Hindlimb muscle (tissue), 1 donor: ENCODE measurements at places on chromosomes 3 and 15. TPM values are rescaled to one million over a fixed set of nuclear protein-coding genes. Genes with fewer than 3 reads are reported as not detected.

- DNase-seq, result no peak
Measured at GRCh38 chr3:115912372-115912771, 289.1 kb downstream of the GAP43 start.

GRCh38 chr3:133914839-133915600 is 19.3 kb upstream of the RAB6B start:
- DNase-seq, result no peak

- no peak for DNase-seq
Measured at GRCh38 chr15:27807335-27807734, 291.8 kb downstream of the OCA2 start.

DNA sequence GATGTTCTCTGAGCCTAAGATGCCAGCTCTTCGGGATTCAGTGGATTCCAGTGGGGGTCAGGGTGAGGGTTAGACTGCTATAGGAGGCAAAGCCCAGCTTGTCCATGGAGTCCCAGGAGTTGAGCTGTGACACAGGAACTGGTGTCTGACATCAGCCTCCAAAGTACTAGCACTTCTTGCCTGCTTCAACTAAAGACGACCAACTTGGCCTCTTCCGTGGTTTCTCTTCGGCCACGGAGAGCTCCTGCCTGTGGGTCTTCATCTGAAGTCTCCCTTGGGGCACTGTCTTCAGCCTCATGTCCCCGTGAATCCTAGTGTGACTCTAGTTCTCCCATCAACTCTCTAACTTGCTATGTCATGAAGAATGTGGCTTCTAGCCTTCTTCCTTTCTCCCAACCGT is 12.8 kb upstream of the ACAN start:
- DNase-seq, result no peak

DNA sequence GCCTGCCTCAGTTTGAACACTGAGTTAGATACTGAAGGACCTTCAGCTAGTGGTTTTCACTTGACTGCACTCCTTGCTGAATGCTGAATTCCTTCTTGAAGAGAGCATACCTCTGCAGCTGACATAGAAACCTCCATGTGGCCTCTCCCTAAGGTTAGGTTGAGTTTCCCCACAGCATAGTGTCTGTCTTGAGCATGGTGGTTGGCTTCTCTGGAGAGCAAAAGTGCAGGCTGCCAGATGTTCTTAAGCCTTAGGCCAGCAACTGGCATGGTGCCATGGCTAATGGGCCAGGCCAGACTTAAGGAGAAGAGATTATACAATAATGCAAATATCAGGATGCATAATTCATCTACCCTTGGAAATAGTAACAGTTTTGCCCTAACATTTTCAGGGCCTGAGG is 545.6 kb upstream of the ZNF385D start:
- DNase-seq, result no peak

- DNase-seq, result peak; percentile 81
Measured at GRCh38 chr15:82044373-82045178, 1.2 kb downstream of the MEX3B start.

GRCh38 chr3:18111796-18112232 is 313.3 kb downstream of the SATB1 start:
- no peak for DNase-seq

DNA sequence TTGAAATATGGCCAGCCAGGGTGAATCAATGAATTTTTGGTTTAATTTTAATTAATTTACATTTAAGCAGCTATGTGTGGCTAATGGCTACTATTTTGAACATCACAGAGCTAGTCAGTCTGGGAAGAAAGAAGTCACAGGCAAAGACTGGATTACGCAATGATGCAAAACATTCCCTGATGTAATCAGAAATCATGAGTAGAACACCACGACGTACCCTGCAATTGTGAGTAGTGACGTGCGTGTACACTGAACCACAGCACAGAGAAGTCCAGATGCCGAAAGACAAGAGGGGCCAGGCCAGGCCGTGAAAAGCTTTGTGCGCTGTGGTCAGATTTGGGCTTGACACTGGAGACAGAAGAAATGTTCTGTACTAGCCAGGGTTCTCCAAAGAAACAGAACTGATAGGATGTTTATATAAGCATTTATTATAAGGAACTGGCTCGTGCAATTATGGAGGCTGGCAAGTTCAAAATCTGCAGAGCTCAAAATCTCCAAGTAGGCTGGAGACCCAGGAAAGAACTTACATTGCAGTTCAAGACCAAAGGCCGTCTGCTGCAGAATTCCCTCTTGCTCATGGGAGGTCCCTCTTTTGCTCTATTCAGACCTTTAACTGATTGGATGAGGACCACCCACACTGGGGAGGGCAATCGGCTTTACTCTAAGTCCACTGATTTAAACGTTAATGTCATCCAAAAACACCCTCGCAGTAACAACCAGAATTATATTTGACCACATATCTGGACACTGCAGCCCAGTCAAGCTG is 44.6 kb downstream of the SH3BP5 start:
- DNase-seq, result no peak

DNA sequence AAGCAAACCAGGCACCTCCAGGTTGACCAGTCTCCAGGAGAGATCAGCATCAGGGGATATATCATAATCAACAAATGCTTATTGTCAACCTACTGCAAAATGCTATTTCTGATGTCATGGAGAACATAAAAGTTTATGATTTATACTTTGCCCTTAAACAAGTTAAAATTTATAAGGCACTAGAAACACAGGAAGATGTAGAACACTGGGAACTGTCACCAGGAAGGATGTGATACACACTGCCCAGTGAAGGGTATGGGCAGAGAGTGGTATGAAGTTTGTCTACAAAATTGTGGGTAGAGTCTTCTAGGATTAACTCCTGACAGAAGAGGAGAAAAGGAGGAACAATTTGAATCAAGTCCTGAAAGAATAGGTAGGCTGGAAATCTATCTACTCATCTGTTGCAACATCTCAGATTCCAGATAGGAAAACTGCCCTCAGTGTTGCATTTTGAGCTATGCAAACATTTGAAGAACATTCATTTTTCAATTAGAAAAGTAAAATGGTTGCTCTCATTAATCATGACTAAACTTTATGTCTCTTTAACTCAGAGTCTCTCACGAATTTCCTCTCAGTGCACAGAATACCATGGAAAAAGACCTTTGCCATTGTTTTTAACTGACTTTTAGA is 105.9 kb upstream of the SKOR1 start:
- no peak for DNase-seq

DNA sequence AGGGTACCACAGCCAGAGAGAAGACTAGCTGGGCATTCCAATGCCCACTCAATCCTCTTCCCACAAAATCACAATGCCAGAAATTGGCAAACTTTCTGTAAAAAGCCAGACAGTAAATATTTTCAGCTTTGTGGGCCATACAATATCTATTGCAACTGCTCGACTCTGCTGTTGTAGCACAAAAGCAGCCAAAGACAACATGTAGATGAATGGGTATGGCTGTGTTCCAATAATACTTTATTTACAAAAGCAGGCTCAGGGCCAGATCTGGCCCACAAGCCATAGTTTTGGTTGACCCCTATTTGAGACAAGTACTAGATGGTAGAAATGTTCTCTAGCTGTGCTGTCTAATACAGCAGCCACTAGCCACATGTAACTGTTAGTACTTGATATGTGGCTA is 330.9 kb downstream of the ERC2 start:
- no peak for DNase-seq

GRCh38 chr15:41483519-41483918 is 10.2 kb upstream of the ITPKA start:
- DNase-seq, result no peak

Gene TRMT10C
- 18.0 TPM for polyA plus RNA-seq

Gene TRH
- not detected for polyA plus RNA-seq

Gene CLDN18
- 0.44 TPM for polyA plus RNA-seq

Gene IQCH
- 0.53 TPM for polyA plus RNA-seq
